Prostate gland (tissue), 2 donors: ENCODE measurements at places on chromosomes 5 and 9. TPM values are rescaled to one million over a fixed set of nuclear protein-coding genes. Genes with fewer than 3 reads are reported as not detected.
A peak's percentile ranks its signal among the peaks of the same experiment; 100 is the strongest.

ACTBL2 gene
- not detected for total RNA-seq

DNA sequence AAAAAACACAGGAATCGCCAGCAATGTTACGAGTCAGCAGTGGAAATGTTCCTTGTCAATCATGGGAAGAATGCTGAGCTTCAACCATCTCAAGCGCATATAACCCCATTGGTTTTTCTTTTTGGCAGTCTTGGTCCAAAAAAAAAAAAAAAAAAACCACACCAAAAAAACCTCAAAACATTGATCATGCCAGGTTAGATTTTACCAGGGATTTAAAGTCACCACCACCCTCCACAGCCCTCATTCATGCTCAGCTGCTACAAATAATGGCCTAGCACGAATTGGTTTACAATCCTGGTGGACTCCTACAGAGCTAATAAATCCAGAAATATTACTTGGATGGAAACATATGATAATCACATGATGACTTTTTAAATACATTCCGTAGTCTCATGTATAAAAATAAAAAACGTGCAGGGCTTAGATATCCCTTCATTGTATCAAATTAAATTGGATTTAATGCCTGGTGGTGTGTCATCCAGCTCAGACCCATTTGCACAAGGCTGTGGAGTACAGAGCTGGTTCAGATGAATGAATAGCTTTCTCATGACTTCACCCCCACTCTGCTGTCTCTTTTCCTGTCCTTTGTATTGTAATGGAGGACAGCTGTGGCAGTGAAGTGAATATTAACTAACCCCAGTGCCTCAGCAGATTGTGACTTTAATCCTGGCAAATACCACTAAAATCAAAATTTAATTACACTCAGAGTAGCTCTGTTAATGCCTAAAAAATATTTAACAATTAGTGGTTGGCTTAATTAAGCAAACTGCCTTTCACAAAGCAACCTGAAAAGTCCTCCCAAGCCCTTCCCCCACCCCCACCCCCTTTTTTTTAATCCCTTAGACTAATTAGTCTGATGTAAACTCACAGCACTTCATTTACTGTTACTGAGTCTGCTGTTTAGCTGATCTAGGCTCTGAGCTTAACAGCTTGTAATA, 626.5 kb upstream of the ZNF608 start:
- H3K27ac ChIP-seq, result no peak overlapping the region
- no peaks in the 10 kb centered on the region for H3K4me1 ChIP-seq
- H3K36me3 ChIP-seq, result no peaks in the 10 kb centered on the region
- no peak for DNase-seq
- H3K4me3 ChIP-seq, result no peak overlapping the region

- H3K4me3 ChIP-seq, result no peak overlapping the region
- no peak overlapping the region for H3K27ac ChIP-seq
- peak; percentile 25 for DNase-seq
- no peaks in the 10 kb centered on the region for H3K36me3 ChIP-seq
- H3K27me3 ChIP-seq, result no peaks in the 10 kb centered on the region
Measured at GRCh38 chr9:93329629-93330280, 121.7 kb upstream of the FAM120A start.

DNA sequence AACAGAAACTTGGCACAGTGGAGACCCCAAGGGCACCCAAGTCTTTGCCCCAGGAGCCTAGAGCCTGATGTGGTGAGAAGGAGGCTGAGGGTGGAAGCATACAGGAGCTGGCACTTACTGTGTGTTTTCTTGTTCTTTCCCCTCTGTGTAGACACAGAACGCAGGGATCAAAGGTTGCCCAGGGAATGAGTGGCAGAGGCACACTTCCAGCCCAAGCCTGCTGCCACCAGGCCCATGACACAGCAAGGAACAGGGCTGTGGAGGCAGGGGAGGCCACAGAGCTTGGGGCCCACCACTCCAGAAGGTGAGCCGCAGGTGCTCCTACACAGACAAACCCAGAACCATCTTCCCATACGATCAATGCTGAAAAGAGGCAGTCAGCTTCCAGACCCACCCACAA, 73.9 kb upstream of the S1PR3 start:
- no peaks in the 10 kb centered on the region for H3K36me3 ChIP-seq
- peaks cover 6% of the 10 kb centered on the region for H3K4me1 ChIP-seq
- H3K27me3 ChIP-seq, result no peaks in the 10 kb centered on the region
- no peak overlapping the region for H3K4me3 ChIP-seq
- DNase-seq, result no peak

GRCh38 chr9:114027159-114027862, 50.8 kb downstream of the AMBP start:
- H3K4me3 ChIP-seq, result no peak overlapping the region
- no peaks in the 10 kb centered on the region for H3K4me1 ChIP-seq
- H3K27me3 ChIP-seq, result no peaks in the 10 kb centered on the region
- peak; percentile 1 for DNase-seq

- no peak for DNase-seq
- H3K4me1 ChIP-seq, result no peaks in the 10 kb centered on the region
- H3K27ac ChIP-seq, result no peak overlapping the region
- no peaks in the 10 kb centered on the region for H3K27me3 ChIP-seq
- no peaks in the 10 kb centered on the region for H3K36me3 ChIP-seq
- H3K4me3 ChIP-seq, result no peak overlapping the region
Measured at GRCh38 chr5:88715503-88715902, 167.5 kb downstream of the MEF2C start.

- H3K4me1 ChIP-seq, result no peaks in the 10 kb centered on the region
- H3K27ac ChIP-seq, result no peak overlapping the region
- no peak for DNase-seq
- no peaks in the 10 kb centered on the region for H3K36me3 ChIP-seq
Measured at GRCh38 chr9:2047144-2047671, 32.1 kb downstream of the SMARCA2 start.
